Aorta (tissue), 5 donors: ENCODE measurements at places on chromosomes 12 and 14.

GRCh38 chr14:89032086-89032649 lies 207.7 kb downstream of the TTC8 start:
- DNase-seq = no peak

GRCh38 chr12:88544991-88545980 lies 35.0 kb downstream of the KITLG start:
- DNase-seq = no peak

GRCh38 chr14:42112108-42112507 lies 505.4 kb downstream of the LRFN5 start:
- DNase-seq = no peak

- DNase-seq = peak; percentile 76
These were observed 181.2 kb upstream of the NRXN3 start for GRCh38 chr14:77988970-77989369.

DNA sequence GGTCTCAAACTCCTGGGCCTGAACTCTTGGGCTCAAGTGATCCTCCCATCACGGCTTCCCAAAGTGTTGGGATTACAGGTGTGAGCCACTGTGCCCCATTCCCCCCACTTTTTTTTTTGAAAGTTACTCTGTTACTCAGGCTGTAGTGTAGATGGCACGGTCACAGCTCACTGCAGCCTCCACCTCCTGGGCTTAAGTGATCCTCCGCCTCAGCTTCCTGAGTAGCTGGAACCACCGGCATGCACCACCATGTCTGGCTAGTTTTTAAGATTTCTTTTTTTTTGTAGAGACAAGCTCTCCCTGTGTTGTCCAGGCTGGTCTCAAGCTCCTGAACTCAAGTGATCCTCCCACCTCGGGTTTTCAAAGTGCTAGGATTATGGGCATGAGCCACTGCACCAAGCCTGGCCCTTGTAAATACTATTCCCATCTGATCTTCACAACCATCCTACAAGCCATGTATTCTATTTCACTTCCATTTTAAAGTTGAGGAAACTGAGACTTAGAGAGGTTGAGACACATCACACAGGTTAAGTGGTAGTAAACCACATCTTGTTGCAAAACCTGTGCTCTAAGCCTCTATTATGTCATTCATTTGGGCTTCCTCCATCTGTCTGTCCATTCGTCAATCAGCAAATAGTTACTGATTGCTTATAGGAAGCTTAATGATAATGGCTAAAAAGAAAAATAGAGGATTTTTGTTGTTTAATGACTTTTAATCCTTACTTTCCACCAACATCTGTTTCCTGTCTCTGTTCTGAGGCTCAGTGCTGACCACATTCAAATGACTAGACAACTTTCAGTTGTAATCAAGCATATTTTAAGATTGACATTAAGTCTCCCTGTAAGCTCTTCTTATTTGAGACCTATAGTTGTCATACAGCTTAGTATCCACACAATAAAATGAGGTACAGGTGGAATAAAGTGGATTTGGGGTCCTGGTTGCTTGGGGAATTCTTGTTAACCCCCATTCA lies 9.2 kb downstream of the ASCL4 start:
- DNase-seq = no peak

DNA sequence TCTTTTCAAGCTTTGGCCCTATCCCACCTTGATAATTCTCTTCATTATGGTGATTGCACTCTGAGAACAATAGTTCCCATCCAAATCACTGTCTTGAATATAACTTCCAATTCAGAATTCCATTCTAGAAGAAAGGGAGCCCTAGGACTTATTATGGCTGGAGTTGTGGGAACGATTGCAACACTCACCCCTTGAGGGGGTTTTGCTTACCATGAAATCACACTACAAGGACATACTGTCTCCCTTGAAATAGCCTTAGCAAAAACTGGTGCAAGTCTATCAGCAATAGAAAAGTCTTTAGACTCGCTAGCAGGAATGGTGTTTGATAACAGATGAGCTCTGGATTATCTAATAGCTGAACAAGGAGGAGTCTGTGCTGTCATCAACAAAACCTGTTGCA lies 31.4 kb upstream of the OXA1L start:
- no peak for DNase-seq

- no peak for DNase-seq
These were observed 50.5 kb downstream of the CRY1 start for GRCh38 chr12:107042801-107043200.

- DNase-seq = no peak
These were observed 7.8 kb upstream of the TUBA1B start for GRCh38 chr12:49138999-49139398.

DNA sequence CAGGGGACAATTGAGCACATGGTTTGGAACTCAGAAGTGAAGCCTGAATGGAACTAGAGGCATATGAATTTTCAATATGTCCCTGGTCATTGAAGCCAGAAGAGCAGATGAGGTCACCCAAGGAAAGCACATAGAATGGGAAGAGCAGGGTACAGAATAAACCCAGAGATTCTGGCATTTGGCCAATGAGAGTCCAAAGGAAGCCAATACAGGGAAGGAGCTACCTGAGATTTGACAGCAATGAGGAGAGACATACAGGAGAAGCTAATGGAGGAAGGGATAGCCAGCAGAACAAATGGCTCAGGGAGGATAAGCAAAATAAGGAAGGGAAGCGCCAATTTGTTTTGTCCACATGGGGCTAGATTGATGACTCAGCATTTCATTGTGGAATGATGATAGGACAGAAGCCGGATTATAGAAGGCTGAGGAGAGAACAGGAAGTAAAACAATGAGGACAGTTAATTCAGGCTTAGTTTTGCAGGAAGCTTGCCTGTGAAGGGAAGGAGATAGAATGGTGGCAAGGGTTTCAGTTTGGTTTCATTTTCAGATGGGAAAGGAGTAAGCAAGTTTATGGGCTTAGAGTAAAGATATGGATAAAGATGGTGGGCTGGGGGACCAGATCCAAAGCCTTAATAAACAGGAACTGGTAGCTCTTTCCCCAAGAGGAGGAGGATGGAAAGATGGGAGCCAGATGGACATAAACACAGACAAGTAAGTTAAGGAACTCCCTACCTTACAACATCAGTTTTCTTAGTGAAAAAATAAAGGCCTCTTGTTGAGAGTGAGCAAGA lies 3.2 kb upstream of the SPTSSA start:
- DNase-seq = no peak

DNA sequence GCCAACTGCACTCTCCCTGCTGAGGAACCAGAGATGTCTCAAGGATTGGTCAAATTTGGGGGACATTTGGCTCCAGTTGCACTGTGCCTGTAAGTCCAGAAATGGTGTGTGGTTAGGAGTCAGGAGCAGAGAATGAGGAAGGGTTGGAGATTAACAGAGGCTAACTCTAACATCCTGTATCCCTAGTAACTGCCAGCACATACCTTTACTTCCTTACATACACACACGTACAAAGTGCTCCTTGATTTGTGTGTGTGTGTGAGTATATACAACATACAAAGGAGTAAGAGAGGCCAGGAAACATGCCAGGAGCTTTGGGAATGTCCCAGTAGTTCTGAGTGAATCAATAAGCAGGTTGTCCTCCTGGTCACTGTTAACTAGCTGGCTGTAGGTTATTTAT lies 39.8 kb upstream of the NRXN3 start:
- no peak for DNase-seq

DNA sequence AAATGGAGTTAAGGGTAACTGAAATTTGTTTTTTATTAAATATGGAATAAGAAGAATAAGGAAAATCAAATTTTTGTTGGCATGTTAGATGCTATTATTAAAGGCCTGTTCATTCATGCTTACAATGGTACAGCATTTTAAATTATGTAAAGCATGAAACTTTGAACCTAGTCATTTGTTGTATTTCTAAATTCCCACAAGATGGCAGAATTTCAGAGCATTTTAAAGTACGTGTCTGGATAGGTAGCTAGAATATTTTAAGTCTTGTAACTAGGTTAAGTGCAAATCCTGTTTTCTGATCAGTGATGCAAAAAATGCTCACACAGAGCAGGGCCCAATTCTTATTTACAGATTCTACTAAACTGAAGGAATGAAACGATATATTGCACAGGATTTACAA lies 585.6 kb upstream of the MIS18BP1 start:
- no peak for DNase-seq

DNA sequence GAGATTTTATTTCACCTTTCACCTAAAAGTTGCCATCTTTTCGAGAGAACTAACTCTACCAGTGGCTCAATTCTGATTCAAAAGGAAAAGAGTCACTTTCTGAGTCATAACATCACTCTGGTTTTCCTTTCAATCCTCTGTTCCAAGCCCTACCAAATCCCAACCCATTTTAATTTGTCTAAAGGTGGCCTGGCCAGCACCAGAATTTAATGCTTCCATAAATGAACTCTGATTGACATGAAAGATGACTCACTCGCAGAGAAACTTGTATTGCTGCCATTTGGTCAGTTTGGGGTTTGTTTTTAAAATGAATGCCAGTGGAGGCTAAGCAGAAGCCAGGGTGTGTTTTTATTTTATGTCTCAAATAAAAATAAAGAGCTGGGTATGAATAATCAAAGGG lies 117.4 kb upstream of the SOX5 start:
- DNase-seq = peak; percentile 45

DNA sequence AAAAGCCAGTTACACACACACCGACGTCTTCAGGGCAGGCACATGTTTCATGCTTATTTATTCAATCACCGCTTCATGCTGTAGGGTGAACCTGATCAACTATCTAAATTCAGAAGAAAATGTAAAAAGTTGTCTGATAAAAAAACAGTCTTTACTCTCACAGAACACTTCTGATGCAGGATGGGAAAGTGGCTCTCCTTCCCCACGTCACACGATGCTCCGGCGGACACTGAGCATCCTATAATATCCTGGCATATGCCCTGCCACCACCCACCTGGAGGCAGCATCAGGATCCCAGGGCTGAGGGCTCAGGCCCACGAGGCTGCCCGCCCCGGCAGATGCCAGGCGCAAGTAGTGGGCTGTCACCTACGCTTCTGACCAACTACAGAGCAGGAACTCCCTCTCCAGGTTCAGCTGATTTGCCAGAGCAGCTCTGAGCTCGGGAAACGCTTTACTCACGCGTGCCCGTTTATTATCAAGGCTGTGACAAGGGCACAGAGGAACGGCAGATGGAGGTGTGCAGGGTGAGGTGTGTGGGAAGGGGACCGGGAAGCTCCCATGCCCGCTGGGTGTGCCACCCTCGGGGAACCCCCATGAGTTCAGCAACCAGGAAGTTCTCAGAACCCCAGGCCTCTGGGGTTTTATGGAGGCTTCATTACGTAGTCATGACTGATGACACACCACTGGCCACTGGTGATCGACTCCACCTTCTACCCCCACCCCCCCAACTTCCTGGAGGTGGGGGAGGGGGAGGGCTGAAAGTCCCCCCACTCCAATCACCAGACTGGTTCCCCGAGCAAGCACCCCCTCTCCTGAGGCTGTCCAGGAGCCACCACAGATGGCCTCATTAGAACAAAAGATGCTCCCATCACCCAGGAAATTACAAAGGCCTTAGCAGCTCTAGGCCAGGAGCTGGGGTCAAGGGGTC lies 32.1 kb downstream of the SLC15A4 start:
- DNase-seq = no peak

- DNase-seq = no peak
These were observed 17.8 kb downstream of the E2F7 start for GRCh38 chr12:77047341-77048109.

GRCh38 chr12:8606890-8607289 lies 5.8 kb downstream of the AICDA start:
- no peak for DNase-seq

- peak; percentile 88 for DNase-seq
These were observed 12.4 kb downstream of the CALM1 start for GRCh38 chr14:90409209-90409730.

- DNase-seq = no peak
These were observed 7.9 kb upstream of the HOXC13 start for GRCh38 chr12:53930591-53931255.

DNA sequence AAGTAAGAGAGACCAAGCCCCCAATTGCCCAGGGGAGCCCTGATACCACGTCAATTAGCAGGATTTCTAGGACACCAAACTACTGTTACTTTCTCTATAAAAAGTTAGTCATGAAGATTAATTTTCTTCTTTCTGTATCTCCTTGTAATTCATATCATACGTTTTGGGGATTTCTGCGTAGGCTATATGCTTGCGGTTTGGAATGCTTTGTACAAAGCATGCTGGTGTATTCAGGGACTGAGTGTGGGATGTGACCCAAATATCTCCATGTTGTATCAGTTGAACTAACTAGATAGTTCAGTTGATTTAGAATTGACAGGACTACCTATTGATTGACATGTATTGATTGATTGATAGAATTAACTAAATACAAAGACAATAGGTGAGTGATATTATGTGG lies 7.7 kb downstream of the GPR33 start:
- DNase-seq = no peak

GRCh38 chr14:63543826-63544406 lies 739 bp upstream of the PPP2R5E start:
- no peak for DNase-seq

DNA sequence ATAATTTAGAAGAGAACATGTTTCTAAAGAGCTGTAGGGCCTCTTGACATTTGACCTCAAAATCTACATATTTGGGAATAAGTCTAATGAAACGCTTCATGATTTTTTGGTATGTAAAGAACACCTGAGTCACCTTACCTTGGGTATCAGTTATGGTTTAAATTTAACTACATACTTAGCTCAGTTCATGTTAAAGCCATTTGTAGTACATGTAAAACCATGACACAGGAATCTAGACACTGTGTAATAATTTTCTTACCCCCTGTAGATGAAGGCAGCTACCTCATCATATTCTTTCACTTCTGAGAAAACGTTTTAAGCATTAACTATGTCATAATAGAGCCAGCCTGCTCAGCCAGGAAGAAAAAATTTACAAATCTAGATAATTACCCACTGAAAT lies 105.8 kb upstream of the CPNE8 start:
- no peak for DNase-seq

- no peak for DNase-seq
These were observed 28.8 kb upstream of the BHLHE41 start for GRCh38 chr12:26153421-26154154.

GRCh38 chr12:31727192-31727591 lies 1.6 kb downstream of the AMN1 start:
- no peak for DNase-seq

DNA sequence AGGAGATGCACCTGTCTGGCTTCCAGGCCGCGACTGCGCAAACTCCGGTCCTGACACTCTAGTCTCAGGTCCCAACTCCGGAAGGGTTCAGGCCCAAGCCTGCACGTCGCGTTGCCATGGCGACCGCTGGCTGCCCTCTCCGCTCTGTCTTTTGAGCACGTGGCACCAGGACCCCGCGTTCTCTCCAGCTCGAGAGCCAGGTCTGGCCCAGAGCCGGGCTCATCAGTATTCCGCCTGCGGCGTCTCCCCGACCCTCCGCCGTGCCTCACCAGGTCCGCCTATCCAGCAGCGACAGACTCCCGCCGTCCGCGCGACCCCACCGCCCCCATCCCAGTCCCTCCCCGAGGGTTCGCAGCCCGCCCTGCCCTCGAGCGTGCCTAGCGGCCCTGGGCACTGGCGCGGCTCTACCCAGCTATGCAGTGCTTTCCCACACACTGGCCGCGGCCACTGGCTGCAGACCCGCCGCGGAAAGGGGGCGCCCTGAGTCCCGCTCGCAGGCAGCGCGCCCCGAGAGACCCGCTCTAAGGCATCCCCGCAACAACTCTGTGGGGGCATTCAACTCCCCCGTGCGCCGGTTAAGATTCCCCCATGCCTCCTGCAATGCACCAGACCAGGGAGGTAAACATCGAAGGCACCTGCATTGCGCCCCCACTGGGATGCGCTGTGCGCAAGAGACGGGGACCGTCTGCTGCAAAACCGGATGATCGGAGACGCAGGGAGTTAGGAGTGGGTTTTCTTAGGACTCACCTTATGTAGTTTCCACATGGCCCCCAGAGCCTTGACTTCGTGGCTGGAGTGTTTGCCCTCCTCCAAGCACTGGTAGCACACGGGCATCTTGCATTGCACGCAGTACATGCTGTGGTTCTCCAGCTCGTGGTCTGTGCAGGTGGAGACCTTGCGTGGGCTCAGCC lies 1.3 kb downstream of the TRIM9 start:
- peak; percentile 46 for DNase-seq
